Peyer's patch (tissue), 4 donors: ENCODE measurements at places on chromosomes 2 and 18.

- no peak for DNase-seq
Observed at GRCh38 chr2:216632346-216632951, 771 bp upstream of the IGFBP2 start.

GRCh38 chr2:161709428-161709827 lies 85.2 kb downstream of the SLC4A10 start:
- no peak for DNase-seq

- no peak for DNase-seq
Observed at GRCh38 chr2:101806701-101807100, 109.2 kb downstream of the MAP4K4 start.

- no peak for DNase-seq
Observed at GRCh38 chr2:61566566-61566965, 28.4 kb upstream of the XPO1 start.

GRCh38 chr2:16262526-16263178 lies 322.3 kb downstream of the MYCN start:
- no peak for DNase-seq

DNA sequence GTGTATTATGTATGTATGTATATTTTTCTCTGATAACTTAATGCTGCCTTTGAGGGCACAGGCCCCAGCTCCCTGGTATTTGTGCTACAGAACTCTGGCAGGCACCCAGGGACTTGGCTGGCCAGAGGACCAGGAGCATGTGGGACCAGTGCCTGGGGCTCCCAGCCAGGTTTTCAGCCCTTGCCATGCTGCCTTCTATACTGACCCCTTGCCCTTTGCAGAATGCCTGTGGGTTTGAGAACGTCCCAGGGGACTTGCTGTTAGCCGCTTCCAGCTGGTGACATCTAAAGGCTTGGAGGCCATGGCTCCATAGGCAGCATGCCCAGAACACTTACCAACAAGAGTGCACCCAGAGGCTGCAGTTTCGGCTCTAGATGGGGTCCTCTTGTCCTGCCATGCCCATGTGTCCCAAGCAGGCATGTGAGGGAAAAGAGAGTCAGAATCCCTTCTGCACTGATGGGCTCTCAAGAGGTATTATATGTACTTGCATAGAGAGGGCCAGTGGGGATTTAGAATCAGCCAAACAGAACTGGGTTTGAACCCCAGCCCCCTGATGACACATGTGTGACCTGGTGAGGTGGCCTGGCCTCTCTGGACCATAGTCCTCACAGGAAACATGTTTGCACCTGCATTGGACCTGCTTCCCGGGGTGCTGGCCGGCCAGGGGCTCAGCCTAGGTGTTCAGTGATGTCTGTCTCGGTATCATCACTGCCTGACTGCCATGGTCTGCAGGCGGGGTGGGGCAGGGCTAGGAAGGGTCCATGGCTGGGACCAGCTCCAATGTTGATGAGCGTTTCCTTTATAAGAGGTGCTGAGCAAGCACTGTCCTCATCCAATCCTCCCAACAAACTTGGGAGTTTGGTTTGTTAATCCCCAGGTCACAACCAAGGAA lies 119.2 kb upstream of the FHL2 start:
- DNase-seq: no peak

GRCh38 chr2:222169346-222169745 lies 129.5 kb downstream of the PAX3 start:
- no peak for DNase-seq

GRCh38 chr2:165776796-165777195 lies 17.3 kb downstream of the GALNT3 start:
- DNase-seq: no peak

DNA sequence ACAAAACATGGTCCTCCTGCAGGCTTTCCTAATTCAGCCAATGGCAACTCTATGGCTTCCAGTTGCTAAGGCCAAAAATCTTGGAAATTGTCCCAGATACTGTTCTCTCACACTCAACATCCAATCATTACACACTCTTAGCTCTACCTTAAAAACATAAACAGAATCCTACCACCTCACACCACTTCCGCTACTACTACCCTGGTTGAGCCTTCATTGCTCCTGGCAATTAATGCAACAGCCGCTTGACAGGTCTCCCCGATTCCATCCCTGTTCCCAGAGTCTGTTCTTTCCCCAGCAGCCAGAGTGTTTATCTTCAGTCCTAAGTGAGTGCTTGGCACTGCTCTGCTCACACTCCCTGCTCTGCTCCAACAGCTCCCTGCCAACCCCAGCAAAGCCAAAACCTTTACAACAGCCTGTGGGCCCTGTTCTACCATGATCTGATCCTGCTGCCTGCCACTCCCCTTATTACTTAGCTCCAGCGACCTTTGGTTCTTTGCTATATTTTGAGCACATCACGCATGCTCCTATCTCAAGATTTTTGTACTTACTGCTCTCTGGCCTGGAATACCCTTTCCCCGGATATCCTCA lies 67.5 kb upstream of the AMMECR1L start:
- DNase-seq: peak; percentile 60

GRCh38 chr2:38092196-38092902 lies 16.4 kb upstream of the CYP1B1 start:
- DNase-seq: peak; percentile 57

- DNase-seq: no peak
Observed at GRCh38 chr2:127320586-127321275, 26.8 kb upstream of the ERCC3 start.

GRCh38 chr18:57195341-57195740 lies 48.5 kb downstream of the BOD1L2 start:
- no peak for DNase-seq

- DNase-seq: no peak
Observed at GRCh38 chr18:47987388-47987699, 56.9 kb upstream of the SMAD2 start.

GRCh38 chr2:9613291-9613690 lies 17.5 kb downstream of the YWHAQ start:
- no peak for DNase-seq

GRCh38 chr2:11775384-11775783 lies 29.0 kb downstream of the LPIN1 start:
- DNase-seq: no peak

GRCh38 chr2:230907361-230908091 lies 17.5 kb downstream of the GPR55 start:
- DNase-seq: no peak

DNA sequence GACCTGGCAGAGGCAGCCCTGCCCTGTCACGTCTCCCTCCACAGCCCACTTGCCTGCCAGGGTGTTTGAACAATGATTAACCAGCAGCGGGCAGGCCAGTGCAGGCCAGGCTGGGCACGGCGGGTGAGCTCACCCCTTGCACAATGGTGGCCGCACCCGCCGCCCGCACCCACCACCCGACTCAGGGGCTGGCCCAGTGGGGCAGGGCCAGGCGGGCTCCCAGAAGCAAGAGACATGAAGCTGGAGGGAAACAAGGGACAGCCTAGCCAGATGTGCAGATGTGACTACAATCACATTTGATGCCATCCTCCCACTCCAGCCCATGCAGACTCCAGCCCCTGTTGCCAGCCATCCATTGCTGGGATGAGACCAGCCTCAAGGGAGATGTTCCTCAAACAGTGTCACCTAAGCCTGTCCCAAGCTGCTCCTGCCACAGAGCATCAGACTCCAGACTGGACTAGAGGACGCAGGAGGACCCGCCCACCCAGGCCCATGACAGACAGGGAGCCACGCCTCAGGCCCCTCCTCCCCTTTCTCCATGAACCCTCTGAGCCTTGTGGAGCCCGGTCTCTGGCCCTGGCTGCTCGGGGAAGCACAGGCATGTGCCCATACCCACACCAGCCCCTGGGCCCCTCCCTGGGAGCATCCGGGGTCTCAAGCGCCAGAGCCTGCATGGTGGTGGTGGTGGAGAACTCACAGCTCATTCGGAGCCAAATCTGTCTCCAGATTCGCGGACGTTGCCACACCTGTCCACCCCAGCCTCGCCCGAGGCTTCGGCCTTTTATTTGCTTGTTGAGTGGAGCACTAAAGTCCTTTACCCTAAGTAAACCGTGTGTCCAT lies 45.0 kb downstream of the SDC1 start:
- peak; percentile 90 for DNase-seq
